ENCODE measurements at places on chromosomes 3 and 15.

DNA sequence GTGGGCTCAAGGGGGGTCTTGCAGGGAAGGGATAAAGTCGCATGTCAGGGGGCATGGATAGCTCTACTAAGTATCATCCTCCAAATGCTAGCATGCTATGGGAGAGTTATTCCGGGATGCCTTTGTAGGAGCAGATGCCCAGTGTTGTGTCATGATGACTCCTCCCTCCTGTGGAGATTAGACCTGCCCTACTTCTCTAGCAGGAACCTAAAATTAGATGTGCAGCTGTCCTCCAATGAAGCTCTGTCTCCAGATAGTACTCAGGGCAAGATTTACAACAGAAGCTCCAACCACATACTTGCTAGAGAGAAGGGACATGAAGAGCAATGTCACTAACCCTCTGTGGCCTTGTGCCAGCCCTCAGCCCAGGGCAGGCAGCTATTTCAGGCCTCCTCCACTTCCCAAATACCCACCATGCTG, 82.5 kb downstream of the AGBL1 start:
- no peak for DNase-seq

DNA sequence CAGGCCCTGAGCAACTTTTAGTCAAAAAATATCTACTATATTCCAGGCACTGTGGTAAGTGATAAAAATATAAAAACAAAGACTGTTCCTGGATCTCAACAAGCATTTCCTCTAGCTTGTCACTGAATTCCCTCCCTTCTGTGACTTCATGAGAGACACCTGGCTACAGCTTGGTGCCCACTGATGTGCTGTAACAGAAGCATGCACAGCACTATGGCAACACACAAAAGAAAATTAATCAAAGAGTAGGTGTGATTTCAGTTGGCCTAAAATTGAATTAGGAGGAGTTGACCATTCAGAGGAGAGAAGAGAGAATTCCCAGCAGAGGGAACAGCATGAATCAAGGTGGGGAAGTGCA, 158.9 kb upstream of the LPP start:
- DNase-seq = no peak

GRCh38 chr3:161568671-161569070, 72.1 kb downstream of the OTOL1 start:
- no peak for DNase-seq

DNA sequence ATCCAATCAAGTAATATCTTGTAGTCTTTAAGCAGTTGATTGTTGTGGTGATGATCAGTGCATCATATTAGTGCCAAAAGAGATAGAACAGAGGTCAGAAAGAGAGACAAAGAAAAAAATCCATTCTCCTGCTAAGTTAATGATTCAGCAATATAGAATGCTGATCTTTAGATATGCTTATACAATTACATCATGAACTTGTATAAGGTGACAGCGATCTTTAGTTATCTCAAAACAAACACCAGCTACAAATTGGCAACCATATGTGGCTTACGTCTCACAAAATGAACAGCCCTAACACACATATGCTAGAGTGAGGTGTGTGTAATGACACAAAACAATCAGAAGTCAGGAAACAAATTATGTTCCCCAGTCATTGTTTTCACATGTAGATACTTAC, 12.5 kb downstream of the LSAMP start:
- DNase-seq = no peak

GRCh38 chr15:96261575-96262034, 68.9 kb upstream of the NR2F2 start:
- no peak for DNase-seq

- no peak for DNase-seq
These were observed 5.6 kb downstream of the ITPKA start for GRCh38 chr15:41499109-41499851.

- no peak for DNase-seq
These were observed 61.7 kb upstream of the PLXNA1 start for GRCh38 chr3:126921085-126921824.

DNA sequence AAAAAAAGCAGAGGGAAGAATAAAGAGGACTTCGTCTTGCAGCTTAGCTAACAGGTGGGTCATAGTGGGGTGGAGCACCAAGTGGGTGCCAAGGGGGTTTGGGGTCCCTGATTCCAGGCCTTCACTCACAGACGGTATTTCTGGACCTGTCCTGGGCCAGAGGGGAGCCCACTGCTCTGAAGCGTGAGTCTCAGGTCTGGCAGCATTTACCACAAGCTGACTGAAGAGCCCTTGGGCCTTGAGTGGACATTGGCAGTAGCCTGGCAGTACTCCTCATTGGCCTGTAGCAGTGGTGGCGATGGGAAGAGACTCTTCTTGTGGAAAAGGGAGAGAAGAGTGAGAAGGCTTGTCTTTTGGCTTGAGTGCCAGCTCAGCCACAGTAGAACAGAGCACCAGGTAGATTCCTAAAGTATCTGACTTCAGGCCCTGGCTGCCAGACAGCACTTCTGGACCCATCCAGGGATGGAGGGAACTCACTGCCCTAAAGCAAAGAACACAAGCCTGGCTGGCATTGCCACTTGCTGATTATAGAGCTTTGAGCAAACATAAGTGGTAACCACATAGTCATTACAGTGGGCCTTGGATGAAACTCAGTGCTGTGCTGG, 72.9 kb downstream of the GLDN start:
- DNase-seq = no peak

DNA sequence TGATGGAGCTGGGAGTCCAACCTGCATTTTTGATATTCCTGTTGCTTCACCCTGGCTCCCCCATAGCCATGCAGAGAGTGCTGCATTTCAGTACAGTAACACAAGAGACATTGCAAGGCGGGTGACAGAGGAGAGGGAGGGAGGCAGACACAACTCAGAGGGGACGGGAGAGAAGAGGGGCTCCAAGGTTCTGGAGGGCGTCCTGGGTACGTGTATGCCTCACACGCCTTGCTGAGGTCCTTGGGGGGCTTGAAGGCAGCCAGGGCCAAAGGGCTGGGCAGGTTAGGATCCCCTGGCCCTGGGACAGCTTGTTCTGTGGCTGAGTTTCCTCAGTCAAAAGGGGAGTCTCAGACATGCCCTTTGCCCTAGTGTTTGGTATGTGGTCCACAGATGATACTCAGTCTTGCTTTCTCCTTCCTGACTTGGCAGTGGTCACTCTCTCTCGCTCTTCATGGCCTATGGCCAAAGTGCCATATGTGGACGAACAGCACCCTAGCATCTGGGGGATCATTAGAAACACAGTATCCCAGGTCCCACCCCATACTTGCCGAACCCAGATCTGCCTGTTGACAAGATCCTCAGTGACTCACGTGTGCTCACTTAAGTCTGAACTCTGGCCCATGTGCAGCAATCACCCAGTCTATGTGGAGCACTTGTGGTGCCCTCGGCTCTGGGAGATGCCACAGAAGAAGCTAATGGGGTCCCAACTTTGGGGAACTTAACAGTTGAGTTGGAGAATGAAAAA, 52.9 kb downstream of the FGD5 start:
- DNase-seq = no peak

GRCh38 chr3:127717357-127718244, 44.8 kb downstream of the ABTB1 start:
- DNase-seq = no peak

- no peak for DNase-seq
These were observed 33.1 kb downstream of the BHLHE40 start for GRCh38 chr3:5012367-5012766.

- no peak for DNase-seq
These were observed 2.1 kb downstream of the ATP11B start for GRCh38 chr3:182795389-182795782.

GRCh38 chr3:197567904-197568681, 12.3 kb upstream of the BDH1 start:
- DNase-seq = no peak

GRCh38 chr15:70420948-70421482, 323.3 kb upstream of the TLE3 start:
- DNase-seq = no peak

GRCh38 chr3:134655706-134656105, 4.9 kb upstream of the KY start:
- no peak for DNase-seq

- no peak for DNase-seq
These were observed 17.8 kb upstream of the ERICH6 start for GRCh38 chr3:150721285-150722130.

- no peak for DNase-seq
These were observed 82.8 kb upstream of the HES1 start for GRCh38 chr3:194053136-194053535.

DNA sequence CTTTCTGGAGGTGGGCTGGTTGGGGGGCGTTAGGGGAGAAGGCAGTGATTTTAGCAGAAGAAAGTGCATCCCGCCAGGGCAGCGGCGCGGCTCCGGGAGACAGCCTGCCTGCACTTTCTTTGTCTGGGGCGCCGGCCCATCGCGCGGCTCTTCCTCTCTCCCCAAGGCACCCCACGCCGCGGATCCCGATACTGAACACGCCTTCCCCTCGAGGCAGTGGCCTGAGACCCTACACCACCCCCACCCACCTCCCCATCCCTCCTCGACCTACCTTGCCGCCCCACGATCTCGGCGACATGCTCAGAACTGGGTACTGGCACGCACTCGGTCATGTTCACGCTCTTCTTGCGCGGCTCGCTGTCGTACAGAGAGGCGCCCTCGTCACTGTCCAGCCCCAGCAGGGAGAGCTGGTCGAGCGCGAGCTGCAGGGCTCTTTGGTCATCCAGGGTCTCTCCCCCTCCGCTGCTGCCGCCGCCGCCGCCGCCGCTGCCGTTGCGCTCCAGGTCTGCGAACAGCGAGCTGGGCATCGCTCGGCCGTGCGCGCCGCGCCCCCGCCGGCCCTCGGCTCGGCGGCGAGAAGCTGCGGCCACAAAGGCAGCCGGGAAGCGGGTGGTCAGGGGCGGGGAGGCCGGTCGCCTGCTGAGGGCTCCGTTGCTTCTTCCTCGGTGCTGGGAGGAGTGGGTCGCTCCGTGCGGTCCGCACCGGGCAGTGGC, 483 bp downstream of the MEX3B start:
- no peak for DNase-seq

GRCh38 chr15:29400701-29401100, 131.1 kb upstream of the NSMCE3 start:
- no peak for DNase-seq

GRCh38 chr3:58020783-58021071, 12.5 kb downstream of the FLNB start:
- DNase-seq = no peak

- no peak for DNase-seq
These were observed 62.8 kb downstream of the OTOL1 start for GRCh38 chr3:161559177-161559998.
